Psoas muscle (tissue), 8 donors: ENCODE measurements at places on chromosomes 4 and X. TPM values are rescaled to one million over a fixed set of nuclear protein-coding genes. Genes with fewer than 3 reads are reported as not detected.

- no peak for DNase-seq
Observed at GRCh38 chr4:150769845-150770244, 187.9 kb downstream of the MAB21L2 start.

GRCh38 chr4:107318078-107318477, 282.0 kb upstream of the DKK2 start:
- no peak for DNase-seq

- DNase-seq: no peak
Observed at GRCh38 chr4:75679876-75680575, 6.8 kb upstream of the G3BP2 start.

GRCh38 chr4:88706574-88706973, 8.9 kb upstream of the NAP1L5 start:
- peak; percentile 72 for DNase-seq

GRCh38 chr4:1578251-1578773, 105.8 kb downstream of the FAM53A start:
- DNase-seq: peak; percentile 22

- no peak for DNase-seq
Observed at GRCh38 chr4:77817304-77818072, 1.7 kb downstream of the CNOT6L start.

DNA sequence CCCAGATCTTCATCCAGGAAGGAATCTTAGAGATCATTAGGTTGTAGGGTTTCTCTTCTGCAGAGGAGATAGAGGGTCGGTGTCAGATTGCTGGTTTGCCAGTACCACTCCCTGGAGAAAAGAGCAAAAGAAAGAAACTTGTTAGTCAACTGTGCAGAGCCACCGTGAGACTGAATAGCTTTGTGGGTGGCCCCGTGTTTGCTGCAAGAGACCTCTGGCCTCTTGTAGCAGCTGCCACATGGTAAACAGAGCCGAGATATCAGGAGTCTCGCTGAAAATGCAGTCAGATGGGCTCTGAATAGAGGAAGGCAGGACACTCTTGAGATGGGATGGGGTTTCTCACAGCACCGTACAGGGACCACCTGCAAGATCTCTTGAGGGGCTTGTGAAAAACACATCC, 149.7 kb downstream of the PTTG2 start:
- no peak for DNase-seq

GRCh38 chr4:7654550-7655445, 220.1 kb upstream of the PSAPL1 start:
- no peak for DNase-seq

DNA sequence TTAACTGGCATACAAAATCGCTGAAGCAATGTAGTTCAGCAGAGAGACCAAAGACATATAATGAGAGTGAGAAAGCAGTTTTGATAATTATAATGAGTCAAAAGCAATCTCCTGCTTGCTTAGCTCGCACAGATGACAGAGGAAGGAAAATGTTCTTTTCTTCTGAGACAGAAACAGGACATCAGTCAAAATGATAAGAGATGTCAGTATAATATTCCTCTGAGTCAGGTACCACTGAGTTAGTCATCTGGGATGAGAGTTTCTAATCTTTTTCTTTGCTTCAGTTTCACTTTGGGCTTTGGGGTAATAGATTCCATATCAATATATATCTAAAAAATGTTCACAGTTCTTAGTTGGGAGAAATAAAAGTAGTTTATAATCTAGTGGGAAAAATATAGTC, 387.2 kb downstream of the PCDH7 start:
- DNase-seq: no peak

- no peak for DNase-seq
Observed at GRCh38 chr4:37430718-37431416, 186.3 kb downstream of the NWD2 start.

DNA sequence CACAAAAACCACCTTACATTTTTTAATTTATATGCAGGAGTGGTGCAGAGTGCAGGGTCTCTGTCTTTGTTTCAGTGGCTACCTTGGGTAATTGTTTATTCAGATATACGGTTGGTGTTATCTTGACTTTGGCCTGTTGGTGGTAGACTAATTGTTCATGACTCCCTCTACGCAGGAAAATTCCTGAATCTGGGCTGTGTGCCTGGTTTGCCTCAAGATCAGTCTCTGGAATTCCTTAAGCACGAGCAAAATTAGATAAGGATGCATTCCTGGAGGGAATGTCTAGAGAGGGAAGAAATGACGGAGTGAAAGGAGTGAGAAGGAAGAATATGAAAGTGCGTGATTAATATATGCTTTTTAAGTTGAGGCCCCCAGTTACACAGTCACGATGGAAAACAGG, 576.9 kb upstream of the PCDH10 start:
- no peak for DNase-seq

The SYNPO2 gene
- polyA plus RNA-seq: 35.7 TPM

The CDKL5 gene
- polyA plus RNA-seq: 0.48 TPM

The F8A3 gene
- polyA plus RNA-seq: 1.8 TPM

The NAP1L3 gene
- 0.10 TPM for polyA plus RNA-seq

The NALF2 gene
- polyA plus RNA-seq: 0.17 TPM
